Colonic mucosa (tissue), 4 donors: ENCODE measurements at places on chromosomes 6 and 20. TPM values are rescaled to one million over a fixed set of nuclear protein-coding genes. Genes with fewer than 3 reads are reported as not detected.

Gene SLC17A1
- not detected for total RNA-seq

Gene EBF4
- 2.0 TPM for total RNA-seq

Gene TMEM244
- not detected for total RNA-seq

Gene CARMIL1
- total RNA-seq: 50.2 TPM

Gene EDN3
- 11.7 TPM for total RNA-seq

Gene PAK5
- 0.07 TPM for total RNA-seq

Gene MYBL2
- total RNA-seq: 15.1 TPM

Gene VNN1
- total RNA-seq: 6.4 TPM
